ENCODE measurements at places on chromosomes 2 and 18.

DNA sequence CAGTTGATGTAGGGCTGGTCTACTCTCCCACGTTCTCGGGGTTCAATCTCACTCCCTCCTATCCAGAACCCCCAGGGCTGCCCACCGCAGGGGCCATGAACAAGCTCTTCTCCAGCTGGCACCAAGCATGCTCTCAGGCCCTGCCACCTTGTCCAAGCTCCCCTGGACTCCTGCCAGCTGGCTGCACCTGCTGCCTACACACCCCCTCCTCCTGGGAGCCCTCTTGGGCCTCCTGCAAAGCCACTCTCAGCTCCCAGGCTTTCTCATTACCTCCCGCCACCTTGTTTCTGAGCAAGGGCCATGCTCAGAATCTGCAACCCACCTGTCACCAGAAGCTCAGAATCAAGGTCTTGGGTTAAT, 56.0 kb downstream of the HDAC4 start:
- DNase-seq, result no peak

- DNase-seq, result no peak
These were observed 52.5 kb downstream of the FAM124B start for GRCh38 chr2:224349396-224349795.

- no peak for DNase-seq
These were observed 12.6 kb downstream of the RTP5 start for GRCh38 chr2:241882091-241882625.

GRCh38 chr2:108492364-108492763, 41.9 kb upstream of the LIMS1 start:
- DNase-seq, result no peak

GRCh38 chr2:239802185-239802649, 222.9 kb downstream of the NDUFA10 start:
- no peak for DNase-seq

- peak; percentile 15 for DNase-seq
These were observed 252.6 kb downstream of the AGAP1 start for GRCh38 chr2:235746257-235746934.

DNA sequence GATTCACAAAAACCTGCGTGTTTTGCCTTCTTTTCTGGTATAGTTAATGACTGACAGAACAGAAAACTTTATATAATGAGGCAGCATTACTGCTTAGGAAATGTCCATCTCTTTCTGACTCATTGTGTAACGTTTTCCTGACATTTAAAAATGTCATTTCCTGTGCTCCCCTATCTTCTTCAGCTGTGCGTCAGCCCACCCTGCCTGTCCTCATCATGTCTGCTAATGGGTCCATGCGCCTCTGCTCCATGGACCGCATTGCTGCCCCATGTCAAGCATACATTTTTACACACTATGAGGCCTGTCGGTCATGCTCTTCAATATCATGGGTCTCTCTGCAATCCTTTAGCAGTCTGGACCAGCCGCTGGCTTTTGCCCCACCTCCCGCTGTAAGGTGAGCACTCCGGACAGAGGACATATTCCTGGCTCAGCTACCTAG, 234.3 kb downstream of the CDCA7 start:
- DNase-seq, result no peak

DNA sequence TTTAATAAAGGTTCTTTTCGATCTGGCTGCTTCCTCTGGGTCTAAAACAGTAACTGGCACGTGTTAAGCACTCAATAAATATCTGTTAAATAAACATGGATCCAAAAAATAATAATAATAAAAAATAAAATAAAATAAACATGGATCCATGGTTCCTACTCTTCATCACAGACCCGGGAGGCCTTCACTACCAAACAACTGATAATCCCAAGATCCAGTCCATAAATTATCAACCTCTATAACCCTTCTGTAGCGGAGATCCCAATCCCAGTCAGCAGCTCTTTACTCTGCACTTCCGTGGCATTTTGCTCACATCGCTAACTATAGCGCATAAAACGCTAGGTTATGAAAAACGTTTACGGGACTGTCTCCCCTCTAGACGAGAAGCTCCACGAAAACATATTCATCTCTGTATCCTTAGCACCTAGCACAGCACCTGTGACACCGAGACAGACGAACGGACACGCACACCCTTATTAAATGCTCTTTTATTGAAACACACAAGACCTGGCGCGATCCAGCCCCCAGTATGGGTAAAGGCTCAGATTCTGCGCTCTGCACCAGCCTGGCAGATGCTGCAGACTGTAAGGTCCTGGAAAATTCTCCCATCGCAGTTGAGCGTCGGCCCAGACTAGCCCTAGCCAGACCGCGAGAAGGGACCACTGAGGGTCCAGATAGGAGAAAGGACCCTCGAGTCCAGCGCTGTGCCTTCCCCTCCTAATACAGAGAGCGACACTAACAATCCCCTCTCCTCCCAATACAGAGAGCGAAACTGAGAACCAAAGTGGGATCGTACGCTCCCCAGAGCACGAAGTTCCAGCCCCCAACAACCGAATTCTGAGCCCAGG, 770 bp downstream of the NBAS start:
- DNase-seq, result no peak

DNA sequence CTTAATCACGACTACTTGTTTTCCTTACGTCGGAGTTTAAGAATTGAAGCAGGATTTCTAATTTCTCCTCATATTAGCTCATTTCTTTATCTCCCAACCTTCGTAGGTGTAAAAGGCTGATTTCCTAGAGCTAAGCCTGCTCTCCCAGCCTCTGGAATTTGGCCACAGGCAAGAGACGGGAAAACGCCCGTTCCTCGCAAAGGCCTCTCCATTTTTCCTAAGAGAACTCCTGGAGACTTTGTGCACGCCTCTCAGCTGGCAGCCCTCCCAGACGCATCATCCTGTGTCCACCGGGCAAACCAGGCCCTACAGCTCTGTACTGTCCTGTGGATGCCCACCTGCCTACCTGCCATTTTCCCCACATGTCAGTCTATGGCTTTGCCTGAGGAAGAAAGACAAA, 106.3 kb downstream of the FTCDNL1 start:
- DNase-seq, result no peak

GRCh38 chr2:231256494-231256893, 58.1 kb downstream of the ARMC9 start:
- DNase-seq, result no peak

GRCh38 chr18:38602341-38602740, 1036.7 kb upstream of the CELF4 start:
- DNase-seq, result no peak

- DNase-seq, result no peak
These were observed 176.5 kb upstream of the CTAGE1 start for GRCh38 chr18:22594155-22594690.

- no peak for DNase-seq
These were observed 80.5 kb downstream of the DTNB start for GRCh38 chr2:25592766-25593292.

GRCh38 chr2:160085662-160086061, 23.2 kb upstream of the PLA2R1 start:
- no peak for DNase-seq

GRCh38 chr2:29447513-29447912, 332.3 kb downstream of the CLIP4 start:
- no peak for DNase-seq

DNA sequence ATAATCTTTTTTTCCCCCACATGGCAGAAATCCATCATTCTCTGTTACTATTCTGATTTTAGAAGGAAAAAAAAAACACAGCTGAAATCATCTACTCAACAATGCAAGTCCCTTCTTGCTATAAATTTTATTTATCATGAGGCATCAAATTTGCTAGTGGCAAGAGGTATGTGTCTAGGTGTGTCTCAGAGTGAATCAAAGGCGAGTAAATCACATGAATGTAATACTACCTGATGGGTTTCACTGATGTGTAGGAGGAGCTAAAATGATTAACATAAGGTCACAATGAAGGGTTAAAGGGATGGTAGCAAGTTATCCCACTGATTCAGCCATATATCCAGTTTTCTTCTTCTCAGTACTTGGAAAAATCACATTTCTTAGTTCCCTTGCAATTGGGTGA, 24.5 kb upstream of the PELI1 start:
- DNase-seq, result no peak

DNA sequence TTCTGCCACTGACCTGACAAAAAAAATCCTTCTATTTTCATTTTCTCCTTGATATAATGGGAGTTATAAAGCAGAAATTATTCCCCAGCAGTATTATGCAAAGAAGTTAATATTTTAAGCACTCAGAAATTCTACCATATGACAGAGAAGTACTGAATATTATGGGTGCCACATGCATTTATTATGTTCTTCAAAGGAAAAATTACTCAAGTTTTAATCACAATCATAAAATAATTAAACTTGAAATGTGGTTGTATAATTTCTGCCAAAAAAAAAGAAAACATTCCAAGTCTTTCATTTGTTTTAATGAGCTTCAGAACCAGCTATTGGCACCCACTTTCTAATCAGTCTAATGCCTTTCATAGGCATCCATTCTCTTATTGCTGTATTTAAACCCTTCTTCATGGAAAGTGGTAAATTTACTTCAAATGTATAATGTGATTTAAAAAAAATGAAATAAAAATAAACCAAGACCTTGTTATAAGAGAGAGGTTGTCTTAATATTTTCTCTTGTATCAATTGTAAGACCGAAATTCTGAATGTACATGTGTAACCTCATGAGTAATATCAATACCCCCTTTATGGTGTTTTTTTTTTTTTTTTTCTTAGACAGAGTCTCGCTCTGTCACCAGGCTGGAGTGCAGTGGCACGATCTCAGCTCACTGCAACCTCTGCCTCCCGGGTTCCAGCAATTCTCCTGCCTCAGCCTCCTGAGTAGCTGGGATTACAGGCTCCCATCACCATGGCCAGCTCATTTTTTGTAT, 302.3 kb downstream of the IRS1 start:
- no peak for DNase-seq

GRCh38 chr2:149064365-149064841, 25.9 kb downstream of the LYPD6B start:
- no peak for DNase-seq

- no peak for DNase-seq
These were observed 671.6 kb upstream of the ACVR2A start for GRCh38 chr2:147173189-147173581.

- no peak for DNase-seq
These were observed 1.7 kb upstream of the PRLH start for GRCh38 chr2:237564526-237565131.

DNA sequence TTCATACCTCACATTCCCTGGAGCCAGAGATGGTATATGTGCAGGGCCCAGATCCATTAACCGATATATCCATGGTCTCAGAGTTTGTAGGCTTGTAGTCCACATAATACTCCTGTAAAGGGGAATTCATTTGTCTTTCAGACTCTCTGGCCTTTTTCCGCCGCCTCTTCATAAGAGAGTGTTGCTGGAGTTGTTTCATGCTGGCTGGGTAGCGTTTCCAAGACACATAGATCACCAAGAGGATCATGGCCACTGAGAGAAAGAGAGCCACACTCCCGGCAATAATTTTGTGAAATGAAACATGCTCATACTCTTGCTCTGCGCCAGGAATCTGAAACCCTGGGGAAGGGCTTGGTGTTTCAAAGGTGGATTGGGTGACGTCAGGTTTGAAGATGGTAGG, 3.9 kb downstream of the LRRTM4 start:
- no peak for DNase-seq

GRCh38 chr2:60091894-60092293, 461.6 kb downstream of the BCL11A start:
- no peak for DNase-seq

- DNase-seq, result no peak
These were observed 102.5 kb downstream of the ATL2 start for GRCh38 chr2:38274286-38275276.

GRCh38 chr2:233938676-233939370, 21.6 kb downstream of the TRPM8 start:
- no peak for DNase-seq

DNA sequence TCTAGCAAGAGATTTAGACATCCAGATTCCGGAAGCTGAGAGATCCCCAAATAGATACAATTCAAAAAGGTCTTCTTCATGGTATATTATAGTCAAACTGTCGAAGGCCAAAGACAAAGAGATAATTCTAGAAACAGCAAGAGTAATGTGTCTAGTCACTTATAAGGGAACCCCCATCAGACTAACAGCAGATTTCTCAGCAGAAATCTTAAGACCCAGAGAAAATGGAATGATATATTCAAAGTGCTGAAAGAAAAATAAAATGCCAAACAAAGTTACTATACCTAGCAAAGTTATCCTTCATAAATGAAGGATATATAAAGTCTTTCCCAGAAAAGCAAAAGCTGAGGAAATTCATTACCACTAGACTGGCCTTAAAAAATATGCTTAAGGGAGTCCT, 36.1 kb upstream of the PAX3 start:
- no peak for DNase-seq
